Stimulated activated CD4-positive, alpha-beta T cell treated with anti-CD3 and anti-CD28 coated beads, Interleukin-2, amount 100 ng/mL, for 24 hours (primary cell): ENCODE measurements at places on chromosomes 1 and 21.
A peak's percentile ranks its signal among the peaks of the same experiment; 100 is the strongest.

DNA sequence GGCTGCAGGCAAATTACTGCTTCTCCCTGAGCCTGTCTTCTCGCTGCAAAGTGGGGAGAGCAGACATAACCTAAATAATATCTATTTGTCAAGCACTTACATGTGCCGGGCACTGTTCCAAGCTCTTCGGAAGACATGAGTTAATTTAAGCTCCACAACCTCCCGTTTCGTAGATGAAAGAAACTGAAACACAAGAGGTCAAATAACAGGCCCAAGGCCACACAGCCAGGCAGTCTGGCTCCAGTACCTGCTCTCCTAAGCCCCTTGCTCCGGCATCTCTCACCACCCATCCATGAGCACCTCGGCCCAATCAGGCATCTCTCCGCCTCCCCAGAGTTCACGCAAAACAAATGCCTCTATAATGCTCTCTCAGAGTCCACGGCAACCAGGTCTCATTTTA, 65.4 kb downstream of the TAS1R2 start:
- no peak for DNase-seq

DNA sequence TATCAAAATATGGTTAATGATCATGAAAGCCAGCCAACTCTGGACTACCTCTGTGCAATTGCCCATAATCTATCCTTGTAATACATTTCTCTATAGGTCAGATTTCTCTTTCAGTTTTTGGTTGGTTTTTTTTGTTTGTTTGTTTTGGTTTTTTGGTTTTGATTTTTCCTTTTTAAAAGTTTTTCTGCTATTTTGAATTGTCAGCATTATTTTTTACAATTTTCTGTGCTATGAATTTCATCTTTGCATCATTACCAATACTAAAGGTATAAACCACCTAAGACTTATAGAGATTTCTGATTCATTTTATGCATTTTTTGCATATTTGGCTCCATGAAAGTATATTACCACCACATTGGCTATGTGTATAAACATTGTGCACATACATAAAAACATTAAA, 799.6 kb downstream of the ADGRL2 start:
- DNase-seq: no peak

DNA sequence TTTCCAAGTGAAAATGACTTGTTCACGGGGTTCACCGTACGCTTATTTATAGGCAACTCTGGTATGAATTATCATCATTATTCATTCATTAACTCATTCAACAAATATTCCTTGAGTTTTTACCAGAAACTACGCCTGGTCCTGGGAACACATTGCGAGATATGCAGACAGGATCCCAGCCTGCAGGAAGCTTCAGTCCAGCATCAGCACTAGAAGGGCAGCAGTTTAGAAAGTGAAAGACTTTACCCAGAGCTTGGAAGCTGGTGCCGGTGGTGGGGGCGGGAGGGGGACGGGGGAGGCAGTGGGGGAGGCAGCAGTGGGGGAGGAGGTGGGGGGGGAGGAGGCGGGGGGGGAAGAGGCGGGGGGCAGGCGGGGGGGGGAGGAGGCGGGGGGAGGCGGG, 55.9 kb downstream of the SETD4 start:
- DNase-seq: no peak

DNA sequence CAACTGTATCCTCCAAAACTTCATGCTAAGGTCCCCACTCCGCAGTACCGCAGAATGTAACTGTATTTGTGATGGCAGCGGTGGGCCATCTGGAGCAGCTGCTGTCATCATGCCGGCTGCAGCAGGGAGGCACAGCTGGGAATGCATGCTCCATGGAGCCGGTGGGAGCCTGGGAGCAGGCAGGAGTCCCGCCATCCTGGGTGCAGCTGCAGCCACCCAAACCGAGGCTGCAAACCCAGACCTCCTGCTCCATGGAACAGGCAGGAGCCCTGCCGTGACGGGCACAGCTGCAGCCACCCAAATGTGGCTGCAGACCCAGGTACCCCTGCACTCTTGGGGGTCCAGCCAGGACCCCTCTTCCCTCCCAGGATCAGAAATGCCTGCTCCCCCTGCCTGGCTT, 80.3 kb downstream of the SCMH1 start:
- DNase-seq: no peak

DNA sequence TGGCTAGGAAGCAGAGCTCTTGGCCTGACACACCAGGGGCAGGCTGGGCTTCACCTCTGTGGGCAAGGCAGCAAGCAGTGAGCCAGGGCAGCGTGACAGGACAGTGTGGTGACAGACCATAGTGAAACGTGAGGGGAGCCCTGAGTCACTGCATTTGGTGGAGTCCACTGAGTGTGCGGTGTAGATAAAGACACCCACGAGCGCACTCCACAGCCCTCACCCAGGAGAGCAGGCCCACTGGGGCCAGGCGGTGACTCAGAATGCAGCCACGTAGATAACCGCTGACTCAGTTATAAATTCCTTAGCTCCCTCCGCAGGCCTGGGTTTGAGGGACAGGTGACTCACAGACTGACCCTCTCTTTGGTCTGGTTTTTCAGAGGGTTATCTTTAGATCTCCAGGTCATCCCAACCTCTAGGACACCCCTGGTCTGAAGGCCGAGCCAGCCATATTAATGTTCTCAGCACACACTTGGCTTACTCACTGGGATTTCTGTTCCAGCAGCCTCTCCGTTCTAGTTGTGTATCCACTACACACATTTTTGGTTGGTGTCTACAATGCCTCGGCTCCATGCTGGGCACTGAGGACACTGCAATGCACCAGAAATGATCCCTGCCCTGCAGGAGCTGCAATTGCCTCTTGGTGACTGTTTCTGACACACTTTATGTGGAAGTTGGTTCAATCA, 90.2 kb upstream of the TSPAN2 start:
- no peak for DNase-seq

DNA sequence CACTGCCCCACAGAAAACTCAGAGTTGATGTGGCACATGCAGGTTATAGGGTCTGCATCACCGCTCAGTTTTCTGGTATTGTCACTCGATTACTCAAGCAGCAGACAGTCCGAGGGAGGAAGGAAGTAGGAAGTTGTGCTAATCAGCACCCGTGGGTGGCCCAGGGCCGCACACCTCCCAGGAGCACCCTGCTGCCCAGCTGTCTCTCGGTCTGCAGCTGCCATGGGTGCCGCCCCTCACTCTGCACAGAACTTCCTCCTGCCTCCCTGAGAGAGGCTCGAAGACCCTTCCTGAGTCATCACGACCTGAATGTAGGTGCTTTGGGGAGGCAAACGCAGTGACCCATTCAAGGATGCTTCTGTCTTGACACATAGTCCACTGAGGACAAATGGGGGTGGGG, 4.2 kb upstream of the TFF3 start:
- DNase-seq: no peak

- no peak for DNase-seq
Measured at GRCh38 chr1:20662110-20662475, 924 bp upstream of the DDOST start.

DNA sequence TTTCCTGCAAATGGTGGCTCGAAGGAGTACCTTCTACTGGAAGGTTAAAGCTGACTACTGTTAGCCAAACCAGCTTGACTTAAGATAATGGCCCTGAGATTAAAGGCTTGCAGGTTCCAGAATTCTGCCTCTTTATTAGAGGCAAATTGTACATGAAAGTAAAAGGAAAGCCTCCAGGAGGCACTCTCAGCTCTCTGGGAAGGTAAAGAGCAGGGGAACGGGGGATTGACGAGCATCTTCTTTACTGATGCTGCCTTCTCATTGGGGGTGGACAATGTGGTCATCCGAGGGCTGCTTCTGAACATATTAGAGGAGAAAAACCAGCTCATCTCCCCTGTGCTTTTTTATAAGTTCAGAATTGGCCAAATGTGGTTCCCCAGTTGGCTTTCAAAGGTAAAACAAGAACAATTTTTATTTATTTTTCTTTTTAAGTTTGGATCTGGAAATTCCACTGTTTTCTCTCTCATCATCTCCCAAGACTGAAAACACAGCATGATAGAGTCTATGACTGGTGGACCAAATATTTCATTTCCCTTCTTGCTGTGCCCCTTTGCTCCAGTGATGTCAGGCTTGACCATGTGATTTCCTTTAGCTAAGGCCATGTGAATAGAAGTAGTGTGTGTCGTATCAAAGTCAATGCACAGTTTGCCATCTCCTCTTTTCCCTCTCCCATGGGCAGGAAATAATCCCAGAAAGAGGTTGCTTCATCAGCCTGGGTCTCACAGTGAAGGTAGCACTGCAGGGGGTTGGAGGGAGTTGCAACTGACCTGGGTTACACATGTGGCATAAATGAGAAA, 292.7 kb downstream of the PRDM2 start:
- DNase-seq: no peak

- no peak for DNase-seq
Measured at GRCh38 chr1:145955436-145955835, 2.4 kb downstream of the LIX1L start.

DNA sequence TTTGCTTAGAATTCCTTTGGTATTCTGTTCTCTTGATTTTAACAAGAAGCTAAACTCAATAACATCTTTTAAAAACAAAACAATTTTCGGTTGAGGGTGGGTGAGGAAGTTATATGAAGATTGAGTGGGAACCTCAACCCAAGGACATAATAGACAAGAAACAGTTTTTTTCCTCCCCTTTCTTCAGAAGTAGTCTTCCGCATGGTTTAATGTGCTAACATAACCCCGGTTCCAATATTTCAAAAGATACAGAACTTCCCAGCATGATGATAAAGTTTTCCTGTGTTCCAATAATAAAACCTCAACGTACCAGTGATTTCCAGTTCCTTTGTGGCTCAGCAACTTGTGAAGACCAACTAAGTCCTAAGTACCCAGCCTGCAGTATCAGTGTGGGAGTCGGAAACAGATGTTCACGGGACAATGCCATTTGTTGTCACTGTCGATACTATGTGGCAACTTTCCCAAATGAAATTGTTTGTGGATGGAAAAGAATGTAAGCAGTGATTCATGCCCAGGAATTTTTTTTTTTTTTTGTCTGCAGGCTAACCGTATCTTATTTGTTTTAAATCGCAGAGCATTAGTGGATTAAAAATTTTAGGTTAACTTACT, 48.5 kb downstream of the NR5A2 start:
- no peak for DNase-seq

- DNase-seq: no peak
Measured at GRCh38 chr21:32463367-32463766, 50.9 kb downstream of the EVA1C start.

DNA sequence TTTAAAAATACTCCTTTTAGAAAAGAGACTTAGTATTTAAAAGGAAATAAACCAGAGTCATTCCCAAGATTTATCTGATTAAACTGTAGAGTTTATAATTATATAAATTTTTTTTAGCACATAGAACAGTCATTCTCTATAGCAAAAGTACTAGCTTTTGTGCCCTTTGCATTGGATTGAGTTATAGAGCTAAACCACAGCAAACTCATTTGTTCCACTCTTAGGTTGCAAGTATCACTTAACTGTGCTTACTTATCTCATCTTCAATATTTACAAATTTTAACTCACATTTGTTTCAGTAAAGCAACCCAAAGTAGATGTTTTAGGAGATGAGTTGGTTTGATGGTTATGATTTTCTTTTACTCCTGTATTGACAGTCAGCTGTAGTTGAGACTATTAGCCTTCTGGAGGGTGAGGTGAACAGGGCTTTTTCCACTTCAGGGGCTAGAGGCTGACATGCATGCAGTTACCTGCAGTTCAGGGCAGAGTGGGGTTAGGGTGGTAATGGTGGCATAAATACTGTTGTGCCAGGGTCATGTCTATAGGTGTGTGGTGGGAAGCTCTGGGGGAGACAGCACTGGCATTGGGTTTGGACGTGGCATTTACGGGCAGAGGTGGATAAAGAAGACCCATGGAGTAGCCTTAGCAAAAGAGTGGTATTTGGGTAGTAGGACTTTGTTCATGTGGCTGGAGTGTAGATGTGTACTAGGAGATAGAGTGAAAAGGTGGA, 42.1 kb downstream of the DYRK1A start:
- DNase-seq: no peak

DNA sequence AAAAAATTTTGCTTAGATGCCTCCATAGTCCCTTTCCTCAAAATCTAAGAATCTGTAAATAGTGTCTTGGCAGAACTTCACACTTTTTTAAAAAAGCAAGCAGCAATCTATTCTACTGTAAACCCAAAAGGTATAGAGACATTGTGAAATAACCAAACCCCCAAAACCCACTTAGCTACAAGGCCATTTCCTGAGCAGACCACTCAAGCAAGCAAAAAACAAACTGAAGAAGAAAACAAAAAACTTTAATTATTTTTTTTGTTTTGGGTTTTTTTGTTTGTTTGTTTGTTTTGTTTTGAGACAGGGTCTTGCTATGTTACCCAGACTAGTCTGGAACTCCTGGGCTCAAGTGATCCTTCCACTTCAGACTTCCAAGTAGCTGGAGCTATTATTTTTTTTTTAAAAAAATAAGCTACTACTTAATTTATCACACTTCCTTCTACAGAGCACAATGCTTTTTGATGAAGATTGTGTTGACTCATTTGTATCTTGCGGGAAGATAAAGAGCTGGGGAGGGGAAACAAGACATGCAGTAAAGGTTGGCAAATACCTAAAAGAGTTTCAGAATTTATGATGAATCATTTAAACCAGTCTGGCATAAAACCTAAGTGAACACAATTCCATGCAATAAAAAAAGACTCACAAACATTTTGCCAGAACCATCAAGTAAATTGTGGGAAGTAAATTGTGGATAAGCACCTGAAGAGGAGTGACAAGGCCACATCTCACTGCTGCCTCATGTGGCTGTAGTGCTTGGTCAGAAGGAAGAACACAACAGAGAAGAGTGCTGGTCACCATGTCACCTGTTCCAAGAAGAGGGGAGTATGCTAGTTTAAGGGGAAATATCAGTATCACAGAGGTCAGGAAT, 2.7 kb upstream of the PTPN22 start:
- no peak for DNase-seq

DNA sequence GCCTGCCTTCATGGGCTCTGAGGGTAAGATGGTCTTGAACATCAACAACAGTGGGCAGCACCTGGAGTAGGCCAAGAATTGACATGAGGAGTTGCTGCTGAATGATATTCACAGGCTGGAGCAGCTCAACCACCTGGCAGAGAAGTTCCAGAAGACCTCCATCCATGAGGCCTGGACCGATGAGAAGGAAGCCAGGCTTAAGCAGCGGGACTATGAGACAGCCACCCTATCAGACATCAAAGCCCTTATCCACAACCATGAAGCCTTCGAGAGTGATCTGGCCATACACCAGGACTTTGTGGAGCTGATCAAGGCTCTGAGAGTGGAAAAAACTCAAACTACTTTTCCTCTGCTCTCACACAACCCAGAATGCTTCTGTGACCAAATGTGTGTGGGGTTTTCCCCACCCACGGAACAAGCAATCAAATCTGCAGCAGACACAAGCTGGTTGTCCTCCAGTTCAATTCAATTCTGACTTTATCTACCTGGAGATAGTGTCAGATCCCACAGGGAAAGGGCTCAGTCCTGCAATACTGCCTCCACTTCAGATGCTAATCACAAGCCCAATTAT, 12.1 kb upstream of the EPHA10 start:
- DNase-seq: peak; percentile 40

DNA sequence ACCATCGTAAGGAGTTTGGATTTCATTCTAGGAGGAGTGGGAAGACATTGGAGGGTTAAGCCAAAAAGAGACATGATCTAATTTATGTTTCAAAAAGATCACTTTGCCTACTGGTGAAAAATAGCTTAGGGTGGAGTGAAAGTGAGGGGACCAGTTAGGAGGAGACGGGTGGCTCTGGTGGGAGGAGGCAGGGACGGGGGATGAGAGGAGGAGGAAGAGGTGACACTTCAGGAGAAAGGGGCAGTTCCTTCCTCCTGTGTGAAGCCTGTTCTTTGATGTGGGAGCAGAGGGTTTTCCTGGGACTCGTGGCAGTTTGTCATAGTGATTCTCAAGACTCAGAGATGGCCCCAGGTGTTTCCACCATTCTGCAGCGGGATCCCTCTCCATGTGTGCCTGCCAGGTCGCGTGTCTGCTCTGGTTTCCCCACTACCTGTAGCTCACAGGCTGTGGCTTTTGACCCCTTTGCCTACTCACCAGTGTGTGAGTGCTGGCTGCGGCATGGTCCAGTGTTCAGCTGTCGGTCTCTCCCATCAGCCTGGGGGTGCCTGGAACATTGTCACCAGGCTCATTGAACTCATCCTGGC, 102.4 kb downstream of the CNIH3 start:
- DNase-seq: no peak
